A549 treated with GW870086 at 1 μM for 4 hours (cell line): ENCODE measurements at places on chromosomes 1 and 21. TPM values are rescaled to one million over a fixed set of nuclear protein-coding genes. Genes with fewer than 3 reads are reported as not detected.

SLX9 gene
- total RNA-seq: 41.8 to 62.3 TPM (median 55.7 TPM) in 5 replicates

FAM177B gene
- total RNA-seq: not detected in 5 replicates

EDN2 gene
- 17.9 to 23.1 TPM (median 21.5 TPM) in 5 replicates for total RNA-seq

DMRTA2 gene
- total RNA-seq: 0.06 to 0.21 TPM (median 0.16 TPM) in 5 replicates

SLC5A9 gene
- total RNA-seq: 0.21 TPM in 1 of 5 replicates, not detected in the others

CLDN17 gene
- not detected in 5 replicates for total RNA-seq
